NCI-H1105 (cell line): ENCODE measurements at places on chromosomes 12 and 14.

DNA sequence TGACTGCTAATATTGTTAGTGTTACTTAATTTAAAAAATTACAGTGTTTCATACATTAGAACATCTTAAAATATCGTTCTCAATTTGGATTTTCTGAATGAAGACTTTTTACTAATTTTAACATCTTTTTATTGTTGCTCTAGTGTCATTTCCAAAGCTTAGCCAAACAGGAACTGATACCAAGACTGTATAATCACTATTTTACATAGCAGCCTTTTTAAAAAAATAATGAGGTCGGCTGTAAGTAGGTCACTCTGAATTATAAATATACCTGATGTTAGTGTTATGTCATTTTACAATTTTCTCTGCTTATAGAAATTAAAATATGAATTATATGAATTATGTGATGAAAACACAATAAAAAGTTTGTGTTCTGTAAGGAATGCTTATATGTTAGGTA is 321.5 kb downstream of the TMEM117 start:
- DNase-seq, result no peak

DNA sequence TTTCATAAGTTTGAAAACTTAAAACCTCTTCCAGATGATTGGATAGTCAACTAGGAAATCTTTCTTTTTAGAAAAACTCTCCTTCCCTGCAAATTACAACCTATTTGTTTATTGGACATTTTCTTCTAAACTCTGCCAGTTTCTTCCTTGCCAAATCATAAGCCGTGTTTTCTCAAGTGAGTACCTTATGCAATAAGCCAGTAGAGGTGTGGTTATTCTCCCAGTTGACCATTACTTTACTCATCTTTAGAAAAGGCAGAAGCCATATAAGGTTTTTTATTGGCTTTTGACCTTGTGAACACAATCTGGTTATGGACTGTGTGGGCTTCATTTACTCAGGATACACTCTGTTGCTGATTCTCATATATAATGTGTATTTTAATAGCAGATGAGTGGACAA is 14.6 kb downstream of the ACTR6 start:
- no peak for DNase-seq

- no peak for DNase-seq
Observed at GRCh38 chr12:55818140-55818728, 393 bp downstream of the ORMDL2 start.

DNA sequence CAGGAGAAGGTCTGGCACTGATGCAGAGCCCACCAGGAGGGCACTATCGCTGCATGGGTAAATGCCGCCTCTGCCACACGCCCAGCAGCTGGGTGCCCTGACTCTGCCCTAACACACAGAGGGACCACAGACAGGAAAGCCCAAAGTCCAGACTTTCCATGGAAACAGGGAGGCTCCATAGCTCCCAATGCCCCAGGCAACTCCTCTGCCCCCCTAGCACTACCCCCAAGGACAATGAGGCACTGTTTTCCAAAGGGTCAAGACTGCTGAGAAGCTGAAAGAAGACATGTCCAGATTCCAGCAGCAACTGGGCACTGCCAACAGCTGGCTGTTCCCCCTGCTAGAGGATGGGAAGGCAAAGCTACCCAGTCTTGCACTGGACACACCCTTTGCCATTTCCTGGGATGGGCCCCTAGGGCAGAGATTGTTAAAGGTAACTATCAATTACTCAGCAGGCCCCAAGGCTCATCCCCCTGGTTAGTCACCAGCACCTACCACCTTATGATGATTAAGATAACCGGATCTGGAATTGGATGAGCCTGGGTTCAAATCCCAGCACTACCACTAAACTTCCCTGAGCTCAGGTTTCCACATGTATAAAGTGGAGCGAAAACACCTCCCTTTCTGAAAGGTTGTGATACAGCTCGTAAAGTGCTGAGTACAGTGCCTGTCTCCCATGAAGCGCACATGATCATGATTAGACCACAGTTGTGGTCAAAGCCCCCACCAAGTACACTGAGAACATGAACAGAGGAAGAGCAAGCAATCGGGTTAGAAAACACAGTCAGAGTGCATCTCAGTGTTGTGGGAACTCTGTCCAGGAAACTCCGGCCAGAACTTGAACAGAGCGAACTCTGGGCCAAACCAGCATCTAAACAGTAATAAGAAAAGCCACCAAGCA is 3.3 kb downstream of the PXN start:
- DNase-seq, result no peak

- DNase-seq, result no peak
Observed at GRCh38 chr12:53065470-53065869, 13.7 kb downstream of the SPRYD3 start.

DNA sequence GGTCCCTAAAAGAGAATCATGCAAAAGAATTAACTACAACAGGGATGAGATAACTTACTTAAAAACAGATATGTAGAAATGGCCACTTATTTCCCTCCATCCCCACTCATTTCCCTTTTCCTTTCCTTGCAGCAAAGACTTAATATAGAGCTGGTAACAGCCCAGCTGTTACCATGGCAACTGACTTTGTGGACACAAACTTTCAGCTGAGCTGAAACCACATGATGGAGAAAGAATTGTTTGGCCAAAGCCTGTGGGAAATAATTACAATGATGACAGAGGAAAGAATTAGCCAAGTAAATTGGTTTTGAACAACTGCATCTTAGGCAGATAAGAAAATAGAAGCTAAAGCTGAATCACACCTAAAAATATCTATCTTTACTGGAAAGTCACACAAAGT is 364.9 kb downstream of the GALC start:
- DNase-seq, result peak; percentile 40

GRCh38 chr14:100988011-100988410 is 84.5 kb upstream of the RTL1 start:
- DNase-seq, result no peak

- peak; percentile 37 for DNase-seq
Observed at GRCh38 chr14:63972323-63972932, 119.6 kb downstream of the SYNE2 start.

DNA sequence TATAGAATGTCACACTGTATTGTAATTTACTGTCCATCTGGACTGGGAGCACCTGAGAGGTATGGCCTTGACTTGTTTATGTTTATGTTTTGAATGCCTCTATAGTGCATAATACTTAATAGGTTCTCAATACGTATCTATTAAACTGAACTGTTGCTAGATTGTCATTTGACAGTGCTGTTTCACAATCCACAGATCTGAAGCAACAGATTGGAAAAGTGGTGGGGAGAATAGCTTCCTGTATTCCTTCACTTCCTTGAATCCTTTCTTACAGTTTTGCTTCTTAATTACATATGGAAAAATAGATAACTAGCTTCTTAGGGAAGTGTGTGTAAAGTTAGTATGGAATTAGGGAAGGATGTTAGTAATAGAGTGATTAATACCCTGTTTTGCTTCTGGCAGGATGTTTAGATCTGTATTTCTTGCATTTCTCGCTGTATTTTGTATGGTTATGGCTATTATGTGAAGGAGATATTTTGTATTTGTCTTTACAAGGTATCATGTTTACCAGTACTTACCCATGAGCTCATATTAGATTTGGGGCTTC is 4.5 kb downstream of the CNOT2 start:
- DNase-seq, result no peak

DNA sequence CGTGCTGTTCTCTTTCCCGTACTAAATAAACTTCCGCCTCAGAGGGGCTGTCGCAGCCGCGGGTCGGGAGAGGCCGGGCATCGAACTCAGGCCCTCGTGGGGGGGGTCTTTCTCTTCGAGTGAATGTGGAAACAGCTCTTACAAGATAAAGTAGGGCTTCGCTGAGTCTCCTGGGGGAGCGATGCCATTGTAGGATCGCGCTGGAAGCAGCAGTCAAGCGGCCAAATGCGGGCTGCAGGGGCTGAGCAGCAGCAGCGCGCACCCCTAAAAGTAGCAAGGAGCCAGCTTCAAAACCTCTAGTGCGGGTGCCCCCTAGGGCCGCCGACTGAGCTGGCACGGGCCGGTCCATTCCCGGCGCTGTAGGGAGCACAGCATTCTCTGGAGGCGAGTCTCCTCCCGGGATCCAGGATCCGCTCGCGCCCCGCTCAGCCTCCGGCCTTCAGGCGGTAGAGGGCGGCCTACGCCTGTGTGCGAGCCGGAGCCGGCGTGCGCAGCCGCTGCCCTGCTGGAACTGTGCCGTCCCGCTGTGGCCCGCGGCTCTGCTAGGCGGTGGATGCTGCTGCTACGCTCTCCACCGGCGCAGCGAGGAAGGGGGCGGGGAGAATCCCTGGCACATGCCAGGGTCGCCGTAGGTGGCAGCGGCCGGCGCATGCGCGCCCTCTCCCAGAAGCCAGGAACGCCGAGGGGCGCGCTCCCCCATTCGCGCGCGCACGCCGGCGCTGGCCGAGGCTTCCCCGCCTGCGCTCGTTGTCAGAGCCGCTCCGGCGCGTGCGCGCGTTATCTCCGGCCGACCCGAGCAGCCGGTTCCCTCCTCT is at the start of gene FUT8:
FUT8 (plus strand) TSS at position 699 of the 815 bp plus-strand sequence. CDS start 148,834 bp downstream, outside the sequence.
- DNase-seq, result peak; percentile 96

GRCh38 chr14:90829677-90830076 is 13.4 kb upstream of the TTC7B start:
- no peak for DNase-seq

- DNase-seq, result no peak
Observed at GRCh38 chr14:61147831-61148549, 133.1 kb downstream of the TMEM30B start.

GRCh38 chr12:3205742-3206519 is 128.8 kb downstream of the TSPAN9 start:
- DNase-seq, result no peak

DNA sequence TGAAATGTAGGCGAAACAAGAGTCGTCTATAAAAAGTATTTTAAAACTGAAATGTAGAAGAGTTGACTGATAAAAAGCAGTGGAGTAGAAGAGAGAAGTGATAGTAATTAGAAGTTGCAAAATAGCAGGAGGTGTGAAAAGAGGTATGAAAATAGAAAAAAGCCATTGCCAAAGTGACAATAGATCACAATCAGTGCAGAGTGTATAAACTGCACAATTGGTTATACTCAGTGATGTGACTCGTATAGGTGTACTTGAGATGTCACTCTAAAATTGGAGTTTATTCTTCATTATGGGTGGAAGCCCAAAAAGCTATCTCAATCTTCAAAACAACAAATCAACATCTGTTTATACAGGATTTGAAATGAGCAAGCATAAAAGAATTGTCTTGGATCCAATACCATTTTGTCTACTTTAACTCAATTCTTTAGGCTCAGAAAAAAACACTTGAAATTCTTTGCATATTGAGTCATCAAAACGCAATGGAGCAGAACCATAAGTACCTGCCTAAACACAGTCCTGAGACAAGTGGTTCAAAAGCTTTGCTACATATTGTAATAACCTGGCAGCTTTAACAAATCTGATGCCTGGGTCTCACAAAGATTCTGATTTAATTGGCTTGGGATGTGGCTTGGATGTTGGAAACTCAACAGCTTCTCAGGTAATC is 8.8 kb downstream of the IKBIP start:
- DNase-seq, result peak; percentile 90

DNA sequence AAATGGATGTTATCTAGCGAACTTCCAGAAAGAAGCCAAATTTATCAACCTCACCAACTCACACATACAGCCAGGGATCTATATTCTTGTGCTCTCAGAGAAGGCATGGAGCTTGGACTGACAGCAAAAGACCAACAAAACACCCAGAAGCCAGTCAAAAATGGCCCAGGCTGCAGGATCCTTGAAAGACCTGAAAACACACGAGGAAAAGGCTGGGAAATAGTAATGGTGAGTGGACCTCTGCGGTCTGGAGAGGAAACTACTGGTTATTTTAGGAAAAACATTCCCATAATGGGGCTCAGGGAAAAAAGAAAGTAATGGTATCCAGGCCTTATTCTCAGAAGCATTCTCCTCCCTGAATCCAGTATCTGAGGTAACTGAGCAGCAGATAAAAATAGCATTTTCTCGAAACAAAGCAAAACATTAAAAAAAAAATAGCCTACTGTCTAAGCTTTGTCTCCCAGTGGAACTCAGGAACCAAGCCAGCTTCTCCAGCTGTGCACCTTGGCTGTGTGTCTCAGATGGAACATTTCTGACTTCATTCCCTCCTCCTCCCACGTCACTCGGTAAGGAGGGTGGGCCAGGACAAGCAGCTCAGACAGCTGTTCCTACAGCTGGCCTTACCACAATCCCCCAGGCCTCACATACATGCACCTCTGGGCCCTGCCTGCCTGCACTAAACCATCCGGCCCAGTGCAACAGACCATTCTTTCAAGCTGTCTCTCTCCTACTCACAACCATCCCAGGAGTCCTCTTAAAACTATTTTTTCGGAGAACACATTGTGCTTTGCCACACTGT is 249.9 kb downstream of the DAD1 start:
- no peak for DNase-seq

- no peak for DNase-seq
Observed at GRCh38 chr12:116266168-116266601, 11.3 kb downstream of the MED13L start.

GRCh38 chr12:90335566-90335965 is 619.4 kb downstream of the CCER1 start:
- DNase-seq, result no peak

DNA sequence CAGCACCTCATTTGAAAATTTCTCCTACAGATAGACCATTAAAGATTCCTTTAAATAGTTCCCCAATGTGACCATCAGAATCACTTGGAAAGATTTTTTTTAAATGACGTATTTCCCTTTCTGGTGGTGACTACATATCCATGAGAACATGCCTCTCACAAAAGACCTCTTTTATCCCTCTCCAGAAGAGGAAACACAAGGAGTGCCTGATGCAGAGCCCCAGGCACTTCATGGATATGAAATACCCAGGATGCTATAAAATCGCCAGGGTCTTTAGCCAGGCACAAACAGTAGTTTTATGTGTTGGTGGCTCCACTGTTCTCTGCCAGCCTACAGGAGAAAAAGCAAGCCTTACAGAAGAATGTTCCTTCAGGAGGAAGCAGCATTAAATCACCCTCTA is 97.1 kb downstream of the ETNK1 start:
- no peak for DNase-seq

GRCh38 chr12:81170072-81170471 is 92.2 kb downstream of the ACSS3 start:
- no peak for DNase-seq

DNA sequence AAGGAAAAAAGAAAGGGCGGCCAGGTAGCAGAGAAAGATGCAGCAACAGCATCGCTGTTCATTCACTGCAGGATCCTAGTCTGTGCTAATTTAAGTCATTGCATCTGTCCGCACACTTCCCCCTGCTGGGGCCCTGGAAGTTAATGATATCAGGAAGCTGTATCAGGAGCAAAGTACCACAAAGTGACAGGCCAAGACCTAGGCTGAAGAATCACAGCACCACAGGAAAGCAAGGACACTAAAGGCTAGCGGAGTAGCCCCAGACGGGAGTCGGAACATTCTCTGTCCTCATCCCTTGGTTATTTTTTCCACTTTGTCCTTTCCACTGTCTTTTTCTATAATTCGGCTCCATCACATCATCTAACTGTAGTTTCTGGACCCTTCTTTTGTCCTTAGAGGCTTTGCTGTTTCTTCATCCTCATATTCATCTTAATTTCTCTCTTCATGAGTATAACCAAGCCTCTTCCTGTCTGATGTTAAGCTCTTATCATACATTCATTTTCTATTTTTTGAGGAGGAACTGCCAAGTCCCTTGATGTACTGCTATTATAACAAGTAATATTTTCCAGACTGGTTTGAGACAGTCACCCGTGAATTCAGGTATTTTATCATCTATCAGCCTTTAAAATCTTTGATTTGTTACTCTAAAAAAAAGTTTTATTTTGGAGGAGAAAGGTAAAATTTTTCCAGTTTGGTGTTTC is 28.3 kb downstream of the DUSP16 start:
- no peak for DNase-seq

- DNase-seq, result no peak
Observed at GRCh38 chr14:81051547-81051946, 96.1 kb downstream of the TSHR start.
